ENCODE measurements at places on chromosomes 5 and 9.

- DNase-seq, result no peak
These were observed 65.9 kb downstream of the CWC27 start for GRCh38 chr5:64834611-64835010.

- no peak for DNase-seq
These were observed 159.8 kb upstream of the HMHB1 start for GRCh38 chr5:143652108-143652700.

DNA sequence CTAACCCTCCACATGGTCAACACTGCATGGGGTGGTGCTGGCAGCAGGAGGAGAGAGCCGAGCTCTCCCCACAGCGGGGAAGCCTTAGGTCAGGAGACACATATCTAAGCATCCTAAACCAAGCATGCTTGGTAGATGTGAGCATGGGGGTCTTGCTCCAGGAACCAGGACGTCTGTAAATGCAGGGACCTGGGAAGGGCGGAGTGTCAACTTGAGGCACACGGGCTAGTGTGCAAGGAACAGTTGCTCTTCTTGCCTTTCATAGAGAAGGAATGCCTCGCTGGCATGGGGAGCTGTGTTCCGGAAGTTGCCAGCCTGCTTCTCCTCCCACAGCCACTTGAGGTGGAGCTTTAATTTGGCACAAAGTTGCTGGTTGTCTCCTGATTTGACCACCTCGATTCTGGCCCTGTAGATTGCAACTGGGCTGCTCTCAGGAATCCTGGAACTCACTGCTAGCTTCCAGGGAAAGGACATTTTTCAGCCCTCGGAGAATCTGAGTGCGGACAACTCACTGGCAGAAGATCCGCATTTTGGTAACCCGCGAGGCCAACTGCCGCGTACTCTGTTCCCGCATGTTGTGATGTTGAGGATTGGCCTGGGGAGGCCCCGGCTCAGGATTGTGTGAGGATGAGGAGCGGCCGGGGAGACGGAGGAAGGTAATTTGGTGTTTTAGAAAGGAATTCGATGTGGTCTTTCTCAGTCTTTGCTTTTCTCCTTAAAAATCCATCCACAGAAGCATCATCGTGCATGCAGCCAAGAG, 370.3 kb upstream of the IRX1 start:
- no peak for DNase-seq

GRCh38 chr9:22395687-22396141, 50.9 kb upstream of the DMRTA1 start:
- no peak for DNase-seq

DNA sequence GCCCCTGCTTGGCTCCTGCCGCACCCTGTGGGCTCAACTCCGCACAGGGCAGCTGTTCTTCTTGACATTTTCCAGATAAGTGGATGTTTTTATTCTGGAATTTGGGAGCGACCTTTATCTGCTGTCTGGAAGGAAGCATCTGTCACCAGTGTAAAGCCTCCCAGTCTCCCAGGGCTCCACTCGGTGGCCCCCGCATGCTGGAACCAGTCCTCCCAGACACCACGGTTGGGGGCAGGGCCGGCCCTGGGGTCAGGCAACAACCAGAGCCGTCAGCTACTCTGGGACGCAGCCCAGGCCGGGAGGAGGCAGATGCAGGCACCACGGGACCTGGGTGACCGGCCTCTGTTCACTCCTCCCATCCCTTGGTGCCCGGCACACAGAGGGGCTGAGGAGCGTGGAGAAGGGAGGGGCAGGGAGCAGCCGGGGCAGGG, 92.8 kb upstream of the ADAMTS2 start:
- DNase-seq, result no peak

- DNase-seq, result no peak
These were observed 18.4 kb downstream of the ENG start for GRCh38 chr9:127835991-127836516.

GRCh38 chr9:87500491-87501270, 3.0 kb downstream of the DAPK1 start:
- DNase-seq, result no peak

- DNase-seq, result no peak
These were observed 15.8 kb upstream of the ABO start for GRCh38 chr9:133290751-133291302.

DNA sequence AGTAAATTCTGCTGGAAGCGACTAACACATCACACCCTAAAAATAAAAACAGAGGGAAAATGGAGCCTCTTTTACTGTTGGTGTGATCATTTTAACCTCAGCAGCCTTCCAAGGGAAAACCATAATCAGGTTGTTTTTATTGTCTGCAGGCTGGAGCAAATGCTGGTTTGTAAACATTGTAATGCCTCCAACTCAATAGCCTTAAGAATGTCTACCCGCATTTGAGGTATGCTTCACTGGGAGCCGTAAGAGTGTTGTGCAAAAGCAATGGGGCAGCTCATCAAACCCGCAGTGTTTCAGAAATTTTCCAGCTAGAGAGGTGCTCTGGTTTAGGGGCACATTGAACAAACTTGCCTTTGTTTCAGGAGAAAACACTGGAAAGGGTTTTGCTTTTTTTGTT, 17.0 kb downstream of the NIM1K start:
- DNase-seq, result no peak

DNA sequence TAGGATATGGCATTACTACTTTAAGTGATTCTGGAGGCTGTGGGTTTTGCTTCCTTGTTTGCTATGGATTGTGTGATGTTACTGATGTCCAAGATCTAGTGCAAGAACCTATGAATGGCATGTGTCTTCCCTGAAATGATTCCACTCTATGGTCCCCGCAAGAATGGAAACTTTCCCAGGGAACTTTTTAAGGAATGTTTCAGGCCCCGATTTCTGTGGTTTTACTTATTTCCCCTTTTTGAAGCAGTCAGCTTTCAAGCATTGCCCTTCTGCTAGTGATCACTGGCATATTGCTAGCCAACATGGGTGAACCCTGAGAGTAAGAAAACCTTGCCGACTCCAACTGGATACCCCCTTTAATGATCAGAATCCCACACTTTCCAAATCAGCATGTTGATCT, 26.6 kb upstream of the CD180 start:
- no peak for DNase-seq

- DNase-seq, result no peak
These were observed 189.8 kb upstream of the MAP3K1 start for GRCh38 chr5:56625541-56625940.

GRCh38 chr5:93596676-93597490, 13.9 kb downstream of the NR2F1 start:
- no peak for DNase-seq

- DNase-seq, result no peak
These were observed 190.1 kb downstream of the PAX5 start for GRCh38 chr9:36843964-36844363.

- no peak for DNase-seq
These were observed 48.9 kb upstream of the CACNA1B start for GRCh38 chr9:137828527-137829259.

GRCh38 chr5:51188001-51188591, 195.2 kb upstream of the ISL1 start:
- DNase-seq, result no peak

- no peak for DNase-seq
These were observed 23.4 kb downstream of the RNF44 start for GRCh38 chr5:176513788-176514187.

DNA sequence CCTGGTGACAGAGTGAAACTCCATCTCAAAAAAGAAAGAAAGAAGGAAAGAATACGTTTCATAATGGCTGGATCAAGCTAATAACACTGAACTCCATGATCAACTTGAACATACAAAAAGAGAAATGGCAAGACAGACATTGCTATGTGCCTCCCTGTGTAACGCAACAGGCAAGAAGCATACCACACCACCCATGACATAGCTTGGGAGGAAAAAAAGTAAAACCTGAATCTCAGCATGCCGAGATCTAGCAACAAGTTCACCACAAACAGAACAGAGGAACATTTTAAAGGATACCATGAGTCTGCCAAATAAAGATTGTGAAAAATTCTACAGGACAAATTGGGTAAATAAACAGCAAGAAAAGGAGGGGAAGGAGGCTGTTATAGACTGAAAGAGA, 26.7 kb downstream of the HOMER1 start:
- DNase-seq, result no peak

DNA sequence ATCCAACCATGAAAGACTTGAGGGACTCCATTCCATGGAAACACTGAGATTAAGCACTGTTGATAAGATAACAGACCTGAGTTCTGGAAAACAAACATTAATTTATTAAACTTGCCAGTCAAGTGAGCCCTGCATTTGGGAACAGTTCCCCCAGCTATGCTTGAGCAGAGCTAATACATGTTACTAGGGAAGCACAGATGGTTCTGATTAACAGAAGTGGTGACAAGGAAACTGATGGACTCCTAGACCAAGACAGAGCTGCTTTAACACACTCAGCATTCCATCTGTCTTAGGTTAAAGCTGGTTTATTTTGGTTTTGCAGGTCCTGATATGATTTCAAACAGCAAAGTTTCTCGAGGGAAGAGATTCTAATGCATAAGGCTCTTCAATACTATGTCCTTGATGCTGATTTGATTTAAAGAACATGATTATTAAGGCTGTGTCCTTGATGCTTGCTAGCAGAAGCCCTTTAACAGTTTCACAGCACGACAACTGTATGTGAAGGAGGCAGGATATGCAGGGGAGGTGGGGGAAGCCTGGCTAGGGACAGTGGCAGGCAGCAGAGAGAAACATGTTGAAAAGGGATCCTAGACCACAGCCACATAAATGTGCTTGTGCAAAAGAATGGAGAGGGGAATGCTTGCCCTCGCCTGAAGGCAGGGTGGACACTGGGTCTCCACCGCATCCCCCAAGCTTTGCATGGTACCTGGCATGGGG, 66.2 kb downstream of the ACTBL2 start:
- no peak for DNase-seq

DNA sequence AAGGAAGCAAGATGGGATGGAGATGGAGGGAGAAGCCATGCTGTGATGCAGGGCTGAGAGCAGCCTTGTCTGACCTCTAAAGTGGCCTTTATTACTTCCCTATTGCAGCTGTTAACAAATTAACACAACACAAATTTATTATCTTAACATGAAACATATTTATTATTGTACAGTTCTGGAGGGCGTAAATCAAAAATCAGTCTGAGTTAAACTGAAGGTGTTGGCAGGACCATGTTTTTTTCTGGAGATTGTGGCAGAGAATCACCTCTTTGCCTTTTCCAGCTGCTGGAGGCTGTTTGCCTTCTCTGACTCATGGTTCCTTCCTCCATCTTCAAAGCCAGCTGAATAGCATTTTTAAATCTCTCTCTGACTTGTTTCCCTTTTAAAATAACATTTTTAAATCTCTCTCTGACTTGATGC, 7.2 kb upstream of the MCC start:
- DNase-seq, result no peak

GRCh38 chr5:80437326-80437725, 29.5 kb downstream of the ZFYVE16 start:
- no peak for DNase-seq

- no peak for DNase-seq
These were observed 110.2 kb upstream of the PCA3 start for GRCh38 chr9:76654051-76654461.

- DNase-seq, result no peak
These were observed 6.4 kb downstream of the ABLIM3 start for GRCh38 chr5:149147676-149148075.

GRCh38 chr9:33202018-33202417, 34.9 kb upstream of the B4GALT1 start:
- DNase-seq, result no peak

- DNase-seq, result no peak
These were observed 864.0 kb upstream of the ACO1 start for GRCh38 chr9:31520301-31521085.

- DNase-seq, result no peak
These were observed 175.3 kb downstream of the SLF1 start for GRCh38 chr5:94793816-94794198.

DNA sequence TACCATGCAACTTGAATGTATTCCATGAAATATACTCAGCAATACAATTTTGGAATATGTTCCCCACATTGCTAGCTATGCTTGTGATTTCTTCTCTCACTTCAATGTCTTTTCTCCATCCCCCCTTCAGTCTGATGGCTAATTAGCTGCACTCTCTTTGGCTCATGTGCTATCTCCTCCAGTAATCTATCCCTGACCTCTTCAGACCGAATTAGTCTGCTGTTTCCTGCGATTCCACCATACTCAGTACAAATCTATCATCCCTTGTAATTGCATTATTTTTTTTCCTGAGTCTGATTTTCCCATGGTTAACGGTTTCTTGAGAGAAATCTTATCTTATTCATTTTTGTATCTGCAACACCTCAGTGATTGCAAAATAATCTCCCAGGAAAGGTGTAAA, 360.7 kb upstream of the CDH10 start:
- no peak for DNase-seq

- DNase-seq, result no peak
These were observed 89.8 kb downstream of the PIK3R1 start for GRCh38 chr5:68305223-68305870.

GRCh38 chr9:81885602-81886001, 42.6 kb upstream of the SPATA31D4 start:
- DNase-seq, result no peak

- DNase-seq, result no peak
These were observed 64.6 kb downstream of the SH3TC2 start for GRCh38 chr5:148998174-148998797.

DNA sequence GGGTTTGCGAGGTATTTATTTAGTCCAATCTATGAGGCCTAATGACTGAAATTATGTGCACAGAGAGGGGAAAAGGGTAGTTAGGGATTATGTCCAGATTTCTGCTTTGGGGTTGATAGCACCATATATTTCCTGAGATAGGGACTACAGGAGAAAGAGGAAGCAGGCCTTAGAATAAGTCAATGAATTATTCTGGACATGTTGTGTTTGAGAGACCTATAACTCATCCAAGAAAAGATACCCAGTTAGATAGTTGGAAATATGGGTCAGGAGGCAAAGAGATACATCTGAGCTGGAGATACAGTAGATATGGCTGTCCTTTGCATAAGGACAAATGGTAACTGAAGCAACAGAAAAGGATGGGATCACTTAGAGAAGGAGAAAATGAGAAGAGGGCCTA, 53.1 kb downstream of the NR3C1 start:
- no peak for DNase-seq

DNA sequence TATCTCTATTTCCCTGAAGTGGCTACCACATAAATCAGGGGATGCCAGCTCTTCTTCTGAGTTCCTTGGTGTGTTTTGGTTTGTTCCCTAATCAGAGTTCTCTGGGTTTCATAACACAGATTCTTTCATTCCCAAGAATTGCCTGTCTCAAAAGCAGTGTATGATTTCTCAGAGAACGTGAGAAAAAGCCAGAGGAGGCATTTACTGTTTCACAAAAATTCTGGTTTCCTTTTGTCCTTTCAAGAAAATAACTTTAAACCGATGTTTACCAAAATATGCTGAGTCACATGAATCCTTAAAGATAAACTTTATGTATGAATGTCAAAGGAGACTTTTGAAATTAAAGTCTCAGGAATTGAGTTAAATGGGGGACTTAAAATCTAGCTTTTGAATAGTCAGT, 314.3 kb downstream of the EBF1 start:
- DNase-seq, result no peak

DNA sequence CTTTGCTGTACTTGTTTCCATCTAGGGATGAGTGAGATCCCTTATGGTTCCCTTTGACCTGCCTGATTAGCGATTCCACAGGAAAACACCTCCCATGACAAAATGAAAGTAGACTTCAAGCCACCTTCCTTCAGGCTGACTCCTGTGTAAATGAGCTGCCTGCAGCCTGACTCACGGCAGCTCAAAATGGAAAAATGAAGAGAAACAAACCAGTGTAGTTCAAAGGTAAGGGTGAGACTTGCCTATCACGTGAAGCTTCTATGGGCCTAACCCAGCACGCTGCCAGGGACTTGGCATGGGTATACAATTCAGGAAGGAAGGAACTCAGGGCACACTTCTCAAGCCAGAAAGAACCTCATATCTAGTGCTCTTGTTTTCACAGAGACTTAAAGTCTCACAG, 110.1 kb upstream of the LRRTM2 start:
- DNase-seq, result no peak

GRCh38 chr9:117886616-117887015, 182.4 kb downstream of the TLR4 start:
- no peak for DNase-seq

Measured in activated naive CD8-positive, alpha-beta T cell treated with anti-CD3 and anti-CD28 coated beads, Interleukin-2, amount 50 U/mL, for 16 hours (primary cell).